ENCODE measurements at places on chromosomes 11 and 22.

DNA sequence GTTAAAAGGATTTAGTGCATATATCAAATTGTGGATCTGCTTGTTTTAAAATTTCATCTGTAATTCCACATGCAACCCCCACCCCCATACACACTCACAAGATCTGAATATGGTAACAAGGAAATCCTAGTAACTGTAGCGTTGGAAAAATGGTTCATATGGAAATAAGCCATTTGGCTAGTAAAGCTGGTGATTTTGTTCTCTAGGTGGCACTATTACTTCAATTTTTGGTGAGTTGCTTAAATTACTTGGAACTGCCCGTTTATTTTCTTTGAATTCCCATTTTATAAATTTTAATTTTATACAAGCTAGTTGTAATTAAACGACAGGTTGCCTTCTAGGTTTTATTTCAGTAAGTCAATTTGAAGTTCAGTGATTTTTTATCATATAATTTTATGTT is 5.3 kb downstream of the BDNF start:
- no peak overlapping the region for H3K27ac ChIP-seq
- H3K4me3 ChIP-seq: no peak overlapping the region
- no peak for DNase-seq
- H3K36me3 ChIP-seq: no peaks in the 10 kb centered on the region
- H3K27me3 ChIP-seq: no peaks in the 10 kb centered on the region

GRCh38 chr22:25554238-25554671 is 10.2 kb upstream of the GRK3 start:
- H3K36me3 ChIP-seq: no peaks in the 10 kb centered on the region
- H3K4me3 ChIP-seq: no peak overlapping the region
- H3K27ac ChIP-seq: no peak overlapping the region
- H3K4me1 ChIP-seq: peaks cover 3% of the 10 kb centered on the region
- H3K27me3 ChIP-seq: peaks cover 10% of the 10 kb centered on the region

DNA sequence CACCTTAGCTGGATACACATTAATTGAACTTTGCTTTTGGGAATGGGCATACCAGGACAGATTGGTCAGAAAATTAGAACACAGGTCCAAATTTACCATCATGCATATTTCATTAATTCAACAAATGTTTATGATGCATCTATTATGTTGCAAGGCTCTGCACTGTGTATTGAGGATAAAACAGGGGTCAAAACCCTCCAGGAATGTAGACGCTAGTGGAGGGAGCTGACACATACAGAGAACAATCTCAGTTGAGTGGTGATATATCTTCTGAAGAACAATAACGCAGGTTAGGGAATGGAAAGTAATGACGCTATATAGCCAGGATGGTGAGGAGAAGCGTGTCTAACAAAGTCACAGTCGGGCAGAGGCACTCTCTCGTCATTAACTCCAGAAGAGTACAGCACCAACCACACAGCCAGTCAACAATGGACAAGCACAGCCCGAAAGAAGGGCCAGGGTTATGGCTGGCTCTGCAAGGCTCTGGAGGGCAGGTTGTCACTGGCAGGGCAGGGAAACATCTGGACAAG is 3.8 kb downstream of the FLI1 start:
- H3K27me3 ChIP-seq: no peaks in the 10 kb centered on the region
- DNase-seq: peak; percentile 48
- no peak overlapping the region for H3K27ac ChIP-seq
- no peak overlapping the region for H3K4me3 ChIP-seq
- peaks cover 1% of the 10 kb centered on the region for H3K36me3 ChIP-seq

GRCh38 chr22:43263645-43264514 is 76.9 kb upstream of the TTLL12 start:
- peak overlapping the region; percentile 70 for H3K27ac ChIP-seq
- H3K36me3 ChIP-seq: no peaks in the 10 kb centered on the region
- DNase-seq: peak; percentile 88
- peaks cover 18% of the 10 kb centered on the region for H3K27me3 ChIP-seq
- peaks cover 29% of the 10 kb centered on the region for H3K4me1 ChIP-seq

DNA sequence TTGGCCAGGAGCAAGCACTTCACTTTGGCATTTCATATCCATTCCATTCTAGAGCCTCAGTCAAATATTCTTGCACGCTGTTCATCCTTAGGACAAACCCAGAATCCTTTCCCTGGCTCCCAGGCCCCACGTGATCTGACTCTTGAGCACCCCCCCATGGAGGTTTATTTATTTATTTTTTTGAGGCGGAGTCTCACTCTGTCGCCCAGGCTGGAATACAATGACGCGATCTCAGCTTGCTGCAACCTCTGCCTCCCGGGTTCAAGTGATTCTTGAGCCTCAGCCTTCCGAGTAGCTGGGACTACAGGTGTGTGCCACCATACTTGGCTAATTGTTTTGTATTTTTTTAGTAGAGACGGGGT is 12.7 kb upstream of the TSGA10IP start:
- peaks cover 9% of the 10 kb centered on the region for H3K4me1 ChIP-seq
- DNase-seq: no peak
- no peak overlapping the region for H3K4me3 ChIP-seq
- H3K27ac ChIP-seq: no peak overlapping the region

- peaks cover 25% of the 10 kb centered on the region for H3K4me1 ChIP-seq
- H3K27me3 ChIP-seq: no peaks in the 10 kb centered on the region
- H3K36me3 ChIP-seq: peaks cover 18% of the 10 kb centered on the region
- no peak overlapping the region for H3K4me3 ChIP-seq
- DNase-seq: no peak
Observed at GRCh38 chr22:24559471-24559870, 3.7 kb downstream of the SNRPD3 start.

Data from osteocyte (in vitro differentiated cells).